ENCODE measurements at places on chromosomes 2 and 18. TPM values are rescaled to one million over a fixed set of nuclear protein-coding genes. Genes with fewer than 3 reads are reported as not detected.
A peak's percentile ranks its signal among the peaks of the same experiment; 100 is the strongest.

IL1A gene
- 0.69 TPM for total RNA-seq

SLC14A1 gene
- 0.23 TPM for total RNA-seq

POTEC gene
- total RNA-seq = not detected

KYNU gene
- 0.48 TPM for total RNA-seq

EVX2 gene
- not detected for total RNA-seq

KATNAL2 gene
- total RNA-seq = 0.78 TPM

TMEM247 gene
- total RNA-seq = not detected

KCNF1 gene
- total RNA-seq = not detected

GRCh38 chr2:71640489-71640888 lies 187.1 kb downstream of the DYSF start:
- no peak for DNase-seq
- H3K36me3 ChIP-seq = no peaks in the 10 kb centered on the region
- H3K27me3 ChIP-seq = no peaks in the 10 kb centered on the region
- no peak overlapping the region for H3K27ac ChIP-seq
- H3K4me3 ChIP-seq = no peak overlapping the region
- no peaks in the 10 kb centered on the region for H3K4me1 ChIP-seq

DNA sequence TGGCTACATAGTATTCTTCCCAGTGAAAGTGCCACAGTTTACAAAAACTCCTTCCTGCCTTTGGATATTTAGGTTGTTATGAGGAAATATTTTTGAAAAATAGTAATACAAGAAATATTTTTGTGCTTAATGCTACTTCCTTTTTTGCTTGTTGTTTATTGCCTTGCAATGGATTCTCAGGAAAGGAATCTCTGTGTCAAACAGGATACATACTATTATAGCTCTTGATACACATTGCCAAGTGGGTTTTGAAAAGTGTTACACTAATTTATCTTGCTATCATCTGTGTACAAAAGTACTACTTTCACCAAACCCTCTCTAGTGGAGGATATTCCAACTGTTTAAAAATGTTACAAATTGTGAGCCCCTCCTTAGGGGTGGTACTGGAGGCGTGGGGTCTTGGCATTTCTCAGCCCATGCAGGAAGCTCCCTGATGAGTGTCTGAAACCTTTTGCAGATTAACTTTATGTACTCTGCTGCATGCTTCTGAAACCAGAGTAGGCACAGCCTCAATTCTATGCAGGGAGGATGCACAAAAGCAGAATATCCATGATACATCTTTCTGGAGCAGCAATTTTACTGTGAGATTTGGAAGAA lies 54.5 kb downstream of the EVA1A start:
- no peak for DNase-seq
- H3K36me3 ChIP-seq = no peaks in the 10 kb centered on the region
- H3K27ac ChIP-seq = no peak overlapping the region

- H3K4me1 ChIP-seq = no peaks in the 10 kb centered on the region
- no peaks in the 10 kb centered on the region for H3K27me3 ChIP-seq
- no peak overlapping the region for H3K4me3 ChIP-seq
- no peaks in the 10 kb centered on the region for H3K36me3 ChIP-seq
- DNase-seq = no peak
Measured at GRCh38 chr2:184814421-184814820, 216.1 kb downstream of the ZNF804A start.

DNA sequence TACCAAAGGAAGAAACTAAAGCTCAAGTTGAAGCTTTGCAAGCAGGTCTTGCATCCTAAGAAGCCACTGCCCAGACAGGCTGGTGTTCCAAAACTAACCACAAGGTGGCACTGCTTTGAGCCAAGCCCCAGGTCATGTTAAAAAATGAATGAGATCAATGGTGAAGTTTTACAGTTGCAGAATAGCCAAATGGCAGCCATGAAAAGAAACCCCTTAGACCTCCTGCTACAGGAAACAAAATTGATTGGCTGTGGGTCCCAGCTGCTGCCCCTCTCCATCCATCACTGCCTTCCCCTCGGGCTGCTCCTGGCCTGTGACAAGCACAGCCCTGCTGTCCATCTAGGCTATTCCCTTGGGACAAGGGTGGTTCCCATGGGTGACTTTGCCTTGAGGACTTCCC lies 20.7 kb upstream of the MREG start:
- peak; percentile 19 for DNase-seq
- H3K27ac ChIP-seq = no peak overlapping the region
- H3K27me3 ChIP-seq = no peaks in the 10 kb centered on the region
- no peak overlapping the region for H3K4me3 ChIP-seq
- peaks cover 2% of the 10 kb centered on the region for H3K4me1 ChIP-seq

DNA sequence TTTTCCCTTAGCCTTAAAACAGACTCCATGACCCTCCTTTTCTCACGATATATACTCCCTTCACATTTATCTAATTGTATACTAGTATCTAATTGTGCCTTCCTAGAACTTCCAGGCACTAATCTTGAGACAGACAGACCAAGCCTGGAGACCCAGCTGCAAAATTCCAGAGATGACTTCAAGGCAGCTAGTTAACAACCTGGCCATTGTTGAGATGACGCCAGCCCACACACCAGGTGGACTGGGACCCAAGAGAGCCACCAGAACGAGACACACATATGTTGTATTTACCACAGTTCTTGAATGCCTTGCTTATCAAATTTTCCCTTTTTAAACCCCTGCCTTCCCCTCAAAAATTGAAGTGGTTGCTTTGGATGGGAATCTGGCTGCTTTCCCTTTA lies 48.9 kb upstream of the SELENOI start:
- H3K27me3 ChIP-seq = no peaks in the 10 kb centered on the region
- no peaks in the 10 kb centered on the region for H3K36me3 ChIP-seq
- H3K4me1 ChIP-seq = peaks cover 8% of the 10 kb centered on the region
- H3K27ac ChIP-seq = no peak overlapping the region
- DNase-seq = no peak

GRCh38 chr18:36035253-36035652 lies 32.1 kb downstream of the RPRD1A start:
- H3K27ac ChIP-seq = no peak overlapping the region
- no peak overlapping the region for H3K4me3 ChIP-seq
- peaks cover 4% of the 10 kb centered on the region for H3K4me1 ChIP-seq
- H3K36me3 ChIP-seq = no peaks in the 10 kb centered on the region
